ENCODE measurements at places on chromosomes 3 and 15.

GRCh38 chr3:191051037-191051436, 148.0 kb upstream of the OSTN start:
- DNase-seq, result no peak

GRCh38 chr3:194093842-194094241, 42.1 kb upstream of the HES1 start:
- DNase-seq, result no peak

GRCh38 chr3:20043396-20043795, 3.1 kb downstream of the KAT2B start:
- no peak for DNase-seq

DNA sequence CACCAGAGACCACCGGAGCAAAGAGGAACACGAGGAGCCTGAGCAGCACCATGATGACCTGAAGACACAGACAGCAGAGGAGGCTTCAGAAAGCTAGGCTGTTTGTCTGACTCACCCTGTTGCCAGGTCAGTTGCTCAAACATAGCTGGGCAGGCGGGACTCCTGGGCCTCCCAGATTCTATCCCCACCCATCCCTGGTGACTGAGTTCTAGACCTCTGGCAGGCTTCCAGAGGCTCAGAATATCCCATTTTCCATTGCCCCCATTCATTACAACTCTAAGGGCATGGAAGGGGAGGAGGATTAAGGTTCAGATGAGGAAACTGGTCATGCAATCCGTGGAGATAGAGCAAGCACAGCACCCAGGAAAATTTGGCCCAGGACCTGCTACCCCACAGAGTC, at the start of gene CDHR4:
CDHR4 (minus strand) TSS at position 113 of the 400 bp plus-strand sequence; CDS start at position 52, 61 bp downstream.
- no peak for DNase-seq

GRCh38 chr3:133989936-133990702, 39.6 kb downstream of the SLCO2A1 start:
- DNase-seq, result no peak

- DNase-seq, result no peak
These were observed 1.5 kb downstream of the ZIC1 start for GRCh38 chr3:147410526-147411237.

- DNase-seq, result no peak
These were observed 38.6 kb downstream of the OSBPL10 start for GRCh38 chr3:31942446-31942845.

DNA sequence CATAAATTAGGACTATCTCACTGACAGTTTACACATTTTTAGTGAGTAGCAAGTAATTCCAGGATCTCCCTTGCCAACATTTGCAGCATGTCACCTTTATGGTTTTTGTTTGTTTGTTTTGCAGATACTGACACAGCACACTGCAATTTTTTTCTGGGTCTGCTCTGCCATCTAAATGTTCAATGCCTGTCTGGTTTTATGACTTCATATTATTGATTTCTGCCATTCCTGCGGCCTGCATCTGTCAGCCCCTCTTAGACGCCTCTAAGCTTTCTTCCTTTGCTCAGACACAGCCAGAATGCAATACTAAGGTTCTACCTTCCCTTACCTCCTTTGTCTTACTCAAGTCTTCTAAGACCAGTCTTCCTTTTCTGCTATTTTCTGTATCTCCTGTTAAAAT, 321.2 kb upstream of the AZI2 start:
- DNase-seq, result no peak

DNA sequence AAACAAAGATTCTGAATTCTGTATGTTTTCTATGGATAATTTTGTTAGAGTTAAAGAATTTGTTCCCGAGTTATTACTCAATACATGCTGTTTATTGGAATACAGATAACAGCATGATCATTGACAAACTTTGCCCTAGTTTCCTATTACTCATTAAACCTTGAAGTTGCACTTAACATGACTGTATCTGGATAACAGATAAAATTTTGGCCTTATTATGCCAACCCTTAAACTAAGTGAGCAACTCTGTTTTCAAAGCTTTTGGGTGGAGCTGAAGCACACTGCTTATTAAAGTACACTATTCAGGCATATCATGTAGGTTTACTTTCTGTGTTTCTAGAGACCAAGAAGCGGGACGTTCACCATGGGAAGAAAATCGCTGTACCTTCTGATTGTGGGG, at the start of gene AADAC:
AADAC (plus strand) TSS at position 318 of the 400 bp plus-strand sequence; CDS start at position 365, 47 bp downstream.
- DNase-seq, result no peak
